SW480 (cell line): ENCODE measurements at places on chromosomes 6 and 20.

- no peak for DNase-seq
These were observed 296.6 kb downstream of the PHACTR1 start for GRCh38 chr6:13012977-13013680.

- DNase-seq = no peak
These were observed 90.7 kb downstream of the KHDC1L start for GRCh38 chr6:73134588-73134987.

DNA sequence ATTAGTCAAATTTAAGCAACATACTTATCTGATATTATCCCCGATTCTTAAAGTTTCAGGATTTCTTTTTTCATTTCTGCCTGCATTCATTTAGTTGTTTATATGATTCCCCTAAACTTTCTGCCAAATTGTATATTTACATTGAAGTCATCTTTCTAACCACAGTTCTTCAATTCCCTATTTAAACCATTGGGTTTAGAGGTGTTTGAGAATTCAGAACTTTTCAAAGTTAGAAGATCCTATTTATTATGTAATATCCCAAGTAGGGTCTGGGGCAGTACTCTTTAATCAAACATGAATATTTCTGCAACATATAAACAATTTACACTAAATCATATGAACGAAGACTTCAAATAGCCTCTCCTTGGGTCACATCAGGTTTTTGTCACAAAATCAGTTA, 52.9 kb downstream of the KLHL31 start:
- DNase-seq = no peak

- no peak for DNase-seq
These were observed 89.2 kb downstream of the TXNDC5 start for GRCh38 chr6:7821426-7821825.

- peak; percentile 32 for DNase-seq
These were observed 291.2 kb upstream of the ADGRB3 start for GRCh38 chr6:68343901-68344300.

- DNase-seq = no peak
These were observed 441.4 kb downstream of the COL12A1 start for GRCh38 chr6:74764486-74764885.

DNA sequence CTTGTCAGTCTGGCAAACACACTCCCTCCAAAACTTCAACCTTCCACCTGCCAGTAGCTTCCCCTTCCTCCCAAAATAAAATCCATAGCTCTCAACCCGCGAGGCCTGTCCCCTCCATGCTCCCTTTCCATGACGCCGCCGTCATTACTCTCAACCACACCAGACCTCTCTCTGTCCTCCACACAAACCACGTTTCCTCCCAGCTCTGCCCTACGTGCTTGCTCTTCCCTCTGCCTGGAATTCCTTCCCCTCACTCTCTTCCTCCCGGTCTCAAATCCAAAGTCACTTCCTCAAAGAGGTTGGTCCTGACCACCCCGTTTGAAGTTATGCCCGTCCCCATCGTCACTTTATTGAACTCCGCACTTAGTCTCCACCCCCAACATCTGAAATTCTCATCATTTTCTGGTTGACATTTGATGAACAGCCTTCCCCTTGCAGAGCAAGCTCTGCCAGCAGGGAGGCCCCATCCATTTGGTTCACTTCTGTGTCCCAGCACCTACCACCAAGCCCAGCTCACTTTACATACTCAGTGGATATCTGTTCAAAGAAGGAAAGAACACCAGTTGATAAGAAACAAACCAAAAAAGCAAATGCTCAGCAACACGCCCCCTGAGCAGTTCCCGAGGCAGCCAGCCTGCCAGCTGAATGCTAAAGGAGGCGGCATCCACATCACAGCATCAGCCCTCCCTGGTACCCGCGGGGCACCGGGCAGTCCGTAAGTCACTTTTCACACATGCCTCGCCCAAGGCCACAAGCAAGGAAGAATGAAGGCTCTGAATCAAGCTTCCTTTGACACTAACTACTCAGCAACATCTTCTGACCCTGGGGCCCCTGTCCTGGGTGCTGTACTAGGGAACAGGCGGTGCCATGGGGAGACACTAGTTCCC, 125.0 kb downstream of the NFATC2 start:
- no peak for DNase-seq

GRCh38 chr20:23296841-23297701, 53.5 kb upstream of the NXT1 start:
- no peak for DNase-seq

- no peak for DNase-seq
These were observed 93.6 kb downstream of the FHL5 start for GRCh38 chr6:96656567-96656966.

- DNase-seq = no peak
These were observed 119.1 kb downstream of the PKHD1 start for GRCh38 chr6:51968265-51968664.

DNA sequence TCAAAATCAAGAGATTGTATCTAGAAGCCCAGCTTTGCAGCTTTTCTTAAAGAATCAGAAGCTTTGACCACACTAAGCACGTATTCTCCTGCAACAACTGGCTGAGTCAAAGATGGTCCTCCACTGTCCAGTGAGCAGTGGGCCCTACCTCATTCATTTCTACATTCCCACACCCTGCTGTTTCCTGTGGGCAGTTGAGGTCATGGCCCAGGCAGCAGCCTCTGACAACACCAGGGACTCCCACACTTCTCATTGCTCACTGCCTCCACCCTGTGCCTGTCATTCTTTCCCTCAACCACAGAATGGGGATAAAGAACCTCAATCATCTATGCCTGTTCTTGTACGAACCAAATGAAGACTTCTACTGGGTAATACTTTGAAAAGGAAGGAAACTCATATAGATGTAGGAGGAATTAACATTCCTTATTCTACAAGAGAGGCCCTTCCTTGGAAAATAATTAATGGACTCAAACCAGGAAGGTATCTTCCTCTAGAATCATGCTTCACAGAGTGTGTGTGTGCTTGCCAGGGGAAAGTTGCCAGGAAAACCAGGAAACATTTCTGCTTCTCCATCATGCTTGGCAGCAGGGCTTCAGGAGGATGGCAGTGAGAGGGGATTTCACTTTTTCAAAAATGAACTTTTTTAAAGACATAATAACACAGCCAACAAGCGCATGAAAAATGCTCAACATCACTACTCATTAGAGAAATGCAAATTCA, 191.7 kb upstream of the RIN2 start:
- DNase-seq = no peak

- peak; percentile 53 for DNase-seq
These were observed 128.6 kb upstream of the FAM83B start for GRCh38 chr6:54717849-54718455.

- no peak for DNase-seq
These were observed 221.5 kb downstream of the NRN1 start for GRCh38 chr6:5785249-5785648.

- peak; percentile 24 for DNase-seq
These were observed 2.5 kb downstream of the RSPO3 start for GRCh38 chr6:127120787-127121636.

- peak; percentile 56 for DNase-seq
These were observed 275.0 kb downstream of the KHDC1L start for GRCh38 chr6:72950114-72950860.

DNA sequence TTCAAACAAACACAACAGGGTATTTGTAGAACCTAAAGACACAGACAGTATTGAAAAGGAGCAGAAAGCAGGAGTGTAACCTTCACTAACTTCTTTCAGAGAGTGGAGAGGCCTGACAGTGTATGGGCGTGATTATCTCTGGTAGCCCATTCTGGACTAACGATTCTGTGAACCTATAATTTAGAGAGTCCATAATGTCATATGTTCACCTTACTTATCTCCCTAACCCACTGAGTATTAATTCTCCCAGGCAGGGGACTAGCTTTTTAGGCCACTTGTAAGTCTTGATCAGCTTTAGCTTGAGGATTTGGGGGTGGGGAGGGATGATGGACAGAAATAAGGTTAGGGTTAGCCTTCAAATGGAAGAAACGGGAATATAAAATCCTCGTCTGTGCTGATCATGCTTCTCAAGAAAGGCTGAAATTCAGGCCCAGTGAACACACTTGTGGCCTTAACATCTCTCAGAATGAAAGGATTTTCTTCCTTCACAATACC, 2.8 kb upstream of the PARD6B start:
- peak; percentile 59 for DNase-seq

GRCh38 chr20:25222461-25223178, 25.3 kb upstream of the PYGB start:
- no peak for DNase-seq

- DNase-seq = no peak
These were observed 316.0 kb downstream of the CLIC5 start for GRCh38 chr6:45699663-45700062.

GRCh38 chr6:54262971-54263370, 45.3 kb upstream of the TINAG start:
- no peak for DNase-seq

DNA sequence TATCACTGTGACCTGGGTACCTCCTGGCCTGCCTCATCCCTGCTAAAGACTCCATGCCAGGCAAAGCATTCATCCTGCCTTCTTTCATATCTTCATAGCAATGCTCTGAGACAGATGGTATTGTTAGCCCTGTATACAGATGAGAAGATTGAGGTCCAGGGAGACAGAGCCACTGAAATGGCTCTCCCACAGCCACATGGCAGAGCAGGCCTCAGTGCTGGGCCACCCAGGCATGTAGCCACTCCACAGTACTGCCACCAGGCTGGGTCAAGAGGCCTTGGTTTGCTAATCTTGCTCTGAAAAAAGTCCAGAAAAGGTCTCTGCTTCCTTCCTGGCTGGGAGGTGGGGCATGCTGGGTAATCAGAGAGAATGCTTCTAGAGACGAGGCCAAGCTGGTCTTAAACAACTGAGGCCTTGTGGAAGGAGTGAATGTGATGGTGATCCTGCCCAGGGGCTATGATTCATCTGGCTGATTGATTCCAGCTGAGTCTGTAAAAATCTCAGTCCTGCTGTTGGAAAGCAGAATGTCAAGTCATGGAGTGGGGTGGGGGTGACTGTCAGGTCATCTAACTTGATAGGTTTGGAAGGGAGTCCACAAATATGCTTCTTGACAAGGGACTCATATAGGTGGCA, 29.8 kb downstream of the HM13 start:
- no peak for DNase-seq

GRCh38 chr6:41826343-41827022, 39.0 kb downstream of the TOMM6 start:
- no peak for DNase-seq

GRCh38 chr6:52594221-52594620, 17.4 kb upstream of the TRAM2 start:
- DNase-seq = no peak
